ENCODE measurements at places on chromosomes 5 and 9.

GRCh38 chr9:114496011-114496410 is 9.3 kb downstream of the WHRN start:
- DNase-seq, result no peak

DNA sequence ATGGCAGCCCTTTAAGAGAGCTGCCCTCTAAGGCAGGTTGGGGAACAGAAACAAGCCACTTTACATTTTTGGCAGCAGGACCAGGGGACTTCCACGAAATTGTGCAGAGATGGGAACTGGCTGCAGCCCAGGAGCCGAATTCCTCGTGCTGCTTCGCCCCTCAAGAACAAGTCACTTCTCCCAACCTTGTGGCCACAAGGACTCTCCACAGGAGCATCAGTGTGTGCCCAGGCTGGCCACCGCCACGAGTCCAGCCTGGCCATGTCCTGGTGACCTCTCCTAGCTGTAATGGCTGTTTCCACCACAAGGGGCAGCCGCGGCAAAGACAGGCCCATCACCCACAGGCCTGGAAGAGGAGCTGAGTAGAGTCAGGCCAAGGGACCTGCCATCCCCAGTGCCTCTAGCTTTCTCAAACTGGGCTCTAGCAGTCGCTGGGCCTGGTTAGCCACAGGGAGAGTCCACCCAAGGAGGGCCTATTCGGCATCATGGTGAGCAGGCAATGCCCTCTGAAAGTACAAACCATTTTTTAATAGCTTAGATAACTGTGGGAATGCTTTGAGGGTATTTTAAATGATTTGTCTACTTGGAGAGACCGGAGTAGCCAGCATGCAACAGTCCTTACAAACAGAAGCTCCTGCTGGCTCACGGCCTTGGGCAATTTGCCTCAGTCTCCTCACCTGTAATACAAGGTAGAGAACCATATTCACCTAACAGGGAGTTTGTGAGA is 129.0 kb downstream of the COL23A1 start:
- peak; percentile 19 for DNase-seq

DNA sequence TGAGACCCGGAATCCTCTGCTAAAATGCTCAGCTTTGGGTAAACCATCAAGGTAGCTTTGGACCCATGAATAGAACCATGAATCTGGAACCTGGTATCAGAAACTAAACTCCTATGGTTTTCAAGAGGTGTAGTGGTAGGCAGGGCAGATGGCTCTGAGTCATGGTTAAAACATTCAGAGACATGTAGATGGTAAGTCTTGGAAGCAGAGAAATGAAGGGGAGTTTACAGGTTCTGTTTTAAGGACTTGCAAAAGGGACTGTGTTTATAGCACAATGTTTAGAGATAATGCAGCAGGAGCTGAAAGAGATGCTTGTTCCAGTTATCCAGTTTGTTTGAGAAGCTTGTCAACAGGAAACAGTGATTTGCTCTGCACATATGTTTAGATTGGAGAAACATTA is 36.0 kb upstream of the FBN2 start:
- DNase-seq, result no peak

GRCh38 chr9:107809871-107810460 is 320.4 kb upstream of the KLF4 start:
- DNase-seq, result no peak

DNA sequence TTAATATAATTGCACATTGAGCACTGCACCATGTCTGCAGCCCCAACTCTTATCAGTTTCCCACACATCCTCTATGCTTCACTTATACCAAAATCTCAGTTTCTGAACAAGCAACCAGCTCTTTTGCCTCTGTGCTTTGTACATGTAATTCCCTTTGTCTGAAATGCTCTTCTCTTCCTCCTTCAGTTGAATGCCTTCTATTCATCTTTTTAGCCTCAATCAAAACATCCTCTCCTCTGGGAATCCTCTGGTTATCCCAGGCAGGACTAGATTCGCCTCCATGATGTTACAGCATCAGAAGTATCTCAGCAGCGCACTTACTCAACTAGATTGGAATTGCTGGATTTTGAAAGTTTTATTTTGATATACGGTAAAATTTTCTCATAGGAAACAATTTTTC is 143.3 kb downstream of the GAS1 start:
- DNase-seq, result no peak

DNA sequence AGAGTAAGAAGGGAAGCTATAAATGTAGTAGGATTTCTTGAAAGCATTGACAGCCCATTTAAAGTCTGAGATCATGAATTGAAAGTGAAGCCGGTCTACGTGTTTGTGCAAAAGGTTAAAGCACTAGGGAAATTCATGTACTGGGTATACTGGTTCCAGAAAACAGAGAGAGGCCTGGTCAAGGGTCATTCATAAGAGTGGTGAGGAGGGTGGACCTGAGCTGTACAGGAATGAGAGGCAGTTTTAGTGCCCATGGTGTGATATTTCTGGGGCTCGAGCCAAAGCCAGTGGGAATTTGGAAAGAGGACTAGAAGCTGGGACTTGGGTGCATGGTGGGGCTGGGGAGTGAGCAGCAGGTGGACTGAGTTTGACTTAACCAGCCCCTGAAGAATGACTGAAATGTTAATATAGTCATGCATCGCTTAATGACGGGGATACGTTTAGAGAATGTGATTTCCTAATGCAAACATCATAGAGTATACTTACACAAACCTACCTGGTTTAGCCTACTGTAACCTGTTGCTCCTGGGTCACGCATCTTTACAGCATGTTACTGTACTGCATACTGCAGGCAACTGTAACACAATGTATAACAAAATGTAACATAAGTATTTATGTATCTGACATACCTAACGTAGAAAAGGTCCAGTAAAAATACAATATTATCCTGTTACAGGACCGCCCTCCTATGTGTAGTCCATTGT is 173.0 kb downstream of the MAST4 start:
- no peak for DNase-seq

DNA sequence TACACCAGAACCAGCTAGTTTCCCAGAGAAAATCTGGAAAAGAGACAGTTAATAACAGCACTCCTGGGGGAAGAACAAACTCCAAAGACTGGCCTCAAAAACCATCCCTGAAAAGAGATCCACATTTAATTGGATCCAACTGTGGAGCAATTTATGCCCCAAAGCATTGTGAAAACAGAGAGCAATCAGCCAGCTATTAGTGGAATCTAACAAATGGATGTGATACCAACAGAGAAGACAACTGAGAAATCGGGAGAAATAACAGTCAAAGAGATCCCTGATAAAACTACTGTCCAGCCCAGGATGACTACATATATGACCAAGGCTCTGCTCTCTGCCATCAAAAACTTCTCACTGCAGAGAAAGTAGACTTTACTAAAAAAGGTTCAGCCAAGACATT is 40.5 kb upstream of the TRIO start:
- no peak for DNase-seq

GRCh38 chr5:61332851-61333320 is 828 bp downstream of the ZSWIM6 start:
- no peak for DNase-seq

DNA sequence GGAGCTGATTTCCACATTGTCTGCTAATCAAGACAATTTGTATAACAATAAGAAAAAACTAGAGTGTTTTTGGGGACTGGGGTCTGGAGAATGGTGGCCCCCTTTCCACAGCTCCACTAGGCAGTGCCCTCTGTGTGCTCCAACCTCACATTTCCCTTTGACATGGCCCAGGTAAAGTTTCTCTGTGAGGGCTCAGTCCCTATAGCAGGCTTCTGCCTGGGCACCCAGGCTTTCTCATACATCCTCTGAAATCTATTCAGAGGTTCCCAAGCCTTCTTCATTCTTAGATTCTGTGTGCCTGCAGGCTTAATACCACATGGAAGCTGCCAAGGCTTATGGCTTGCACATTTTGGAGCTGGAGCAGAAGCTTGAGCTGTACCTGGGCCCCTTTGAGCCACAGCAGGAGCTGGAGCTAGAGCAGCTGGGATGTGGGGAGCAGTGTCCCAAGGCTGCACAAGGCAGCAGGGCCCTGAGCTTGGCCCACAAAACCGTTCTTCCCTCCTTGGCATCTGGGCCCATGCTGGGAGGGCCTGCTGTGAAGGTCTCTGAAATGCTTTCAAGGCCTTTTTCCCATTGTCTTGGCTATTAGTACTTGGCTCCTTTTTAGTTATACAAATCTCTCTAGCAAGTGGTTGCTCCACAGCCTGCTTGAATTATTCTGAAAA is 49.1 kb upstream of the VPS13A start:
- DNase-seq, result no peak

- DNase-seq, result no peak
Observed at GRCh38 chr9:84655447-84655846, 14.1 kb upstream of the NTRK2 start.

DNA sequence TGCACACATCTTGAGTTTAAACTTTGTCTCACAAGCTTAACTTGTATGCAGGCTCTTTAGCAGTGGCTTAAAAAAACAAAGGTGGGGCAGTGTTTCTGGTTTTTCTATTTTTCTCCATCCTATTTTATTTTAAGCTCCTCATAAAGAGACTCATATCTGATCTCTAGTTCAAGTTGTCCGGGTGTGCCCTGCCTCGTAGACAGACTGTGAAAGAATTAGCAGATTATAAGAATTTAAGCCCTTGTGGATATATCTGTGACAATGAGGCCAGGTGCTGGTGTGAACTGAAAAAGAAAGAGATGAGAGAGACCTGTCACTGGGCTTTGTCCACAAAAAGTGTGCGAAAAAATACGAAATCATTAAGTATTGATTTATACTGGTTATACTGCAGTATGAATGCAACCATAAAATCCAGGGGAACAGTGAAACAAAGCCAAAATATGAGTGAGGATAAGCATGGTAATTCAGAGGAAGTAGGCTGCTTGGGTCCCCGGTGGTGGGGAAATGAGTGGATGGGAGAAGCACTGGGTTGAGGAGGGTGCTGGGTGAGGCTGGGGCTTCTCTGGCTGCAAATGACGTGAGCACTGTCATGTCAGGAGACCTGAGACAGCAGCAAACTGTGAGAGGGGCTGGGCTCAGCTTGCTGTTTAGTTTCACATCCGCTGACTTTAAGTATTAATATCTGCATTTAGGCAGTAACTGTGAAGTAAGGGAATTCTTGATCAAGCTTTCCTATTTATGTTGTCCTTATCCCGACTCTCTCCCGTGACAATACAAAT is 179.7 kb upstream of the ANKRD55 start:
- no peak for DNase-seq

- no peak for DNase-seq
Observed at GRCh38 chr5:176846335-176847140, 36.2 kb downstream of the UNC5A start.

GRCh38 chr9:122444041-122444733 is 33.5 kb downstream of the OR1J1 start:
- DNase-seq, result no peak

GRCh38 chr9:113934167-113934828 is 58.2 kb downstream of the ZNF618 start:
- no peak for DNase-seq

- DNase-seq, result no peak
Observed at GRCh38 chr5:62722360-62722759, 143.7 kb downstream of the LRRC70 start.

DNA sequence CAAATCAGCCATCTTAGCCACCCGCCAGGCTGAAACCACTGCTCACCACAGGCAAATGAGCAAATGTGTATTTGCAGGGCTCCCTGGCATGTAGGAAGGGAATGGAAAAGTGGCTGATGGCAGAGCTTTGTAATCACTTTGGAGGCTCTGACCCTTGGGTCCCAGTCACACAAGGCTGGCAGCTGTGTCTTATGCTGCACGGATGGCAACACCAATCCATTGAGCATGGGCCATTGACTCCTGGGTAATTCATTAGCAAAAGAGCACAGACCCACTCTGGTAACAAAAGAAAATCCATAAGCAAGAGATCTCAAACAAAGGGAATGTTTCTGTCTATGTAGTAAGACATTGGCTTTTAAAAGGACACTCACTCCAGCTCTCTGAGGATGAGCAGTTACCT is 57.6 kb downstream of the SPOCK1 start:
- no peak for DNase-seq

DNA sequence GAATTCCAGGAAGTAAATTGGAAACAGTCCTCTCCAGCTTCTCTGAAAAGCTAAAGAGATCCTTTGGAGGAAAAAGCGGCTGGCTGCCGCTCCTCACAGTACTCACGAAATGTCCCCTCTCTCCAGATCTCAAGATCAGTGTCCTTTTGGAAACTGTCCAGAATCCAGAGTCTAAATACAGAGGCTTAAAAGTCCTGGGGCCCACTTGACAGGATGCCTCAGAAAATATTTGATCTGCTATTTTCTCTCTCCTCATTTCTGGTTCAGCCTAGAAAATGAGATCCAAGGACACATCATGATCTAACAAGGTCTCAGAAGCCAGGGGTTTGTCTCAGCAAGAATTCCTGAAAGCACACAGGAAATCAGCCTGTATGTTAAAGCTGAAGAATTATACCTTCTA is 7.2 kb downstream of the C1QTNF2 start:
- no peak for DNase-seq

GRCh38 chr5:78591138-78591612 is 57.4 kb downstream of the LHFPL2 start:
- DNase-seq, result no peak

DNA sequence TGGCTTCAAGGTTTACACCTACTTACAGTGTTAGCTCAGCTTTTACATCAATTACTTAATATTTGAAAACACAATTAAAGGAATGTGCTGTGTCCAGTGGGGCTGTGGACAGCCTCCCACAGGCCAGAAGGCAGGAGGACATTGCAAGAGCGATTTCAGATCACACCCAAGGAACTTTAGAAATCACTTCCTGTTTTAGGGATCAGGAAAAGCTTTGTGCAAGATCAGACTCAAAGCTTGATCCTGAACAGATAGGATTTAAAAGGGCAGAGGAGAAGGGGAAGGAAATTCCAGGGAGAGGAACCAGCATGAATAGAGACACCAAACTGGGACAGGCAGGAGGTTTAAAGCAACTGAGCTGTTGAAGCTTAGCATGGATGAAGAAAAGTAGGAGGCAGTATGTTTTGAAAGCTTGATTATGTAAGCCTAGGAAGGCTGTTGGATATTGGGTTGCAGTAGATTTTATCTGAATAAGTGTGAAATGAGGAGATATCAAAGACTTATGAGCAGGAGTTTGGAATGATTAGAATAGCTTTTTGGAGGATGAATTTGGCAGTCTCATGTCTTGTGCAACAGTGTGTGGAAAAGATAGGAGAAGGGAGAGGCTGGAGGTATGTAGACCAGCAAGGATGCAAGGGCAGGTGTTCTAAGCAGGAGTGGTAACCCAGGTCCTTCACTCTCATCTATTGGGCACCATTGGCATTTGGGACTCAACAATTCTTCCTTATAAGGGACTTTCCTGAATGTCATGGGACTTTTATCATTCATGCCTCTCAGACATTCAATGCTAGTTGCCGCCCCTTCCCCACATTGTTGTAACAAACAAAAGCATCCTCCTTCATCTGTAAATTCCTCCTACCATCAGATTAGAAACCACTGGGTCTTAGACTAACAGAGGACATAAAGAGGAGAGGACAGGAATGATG is 123.5 kb downstream of the TARS1 start:
- DNase-seq, result no peak

GRCh38 chr5:28254846-28255245 is 1216.5 kb upstream of the CDH9 start:
- DNase-seq, result no peak

DNA sequence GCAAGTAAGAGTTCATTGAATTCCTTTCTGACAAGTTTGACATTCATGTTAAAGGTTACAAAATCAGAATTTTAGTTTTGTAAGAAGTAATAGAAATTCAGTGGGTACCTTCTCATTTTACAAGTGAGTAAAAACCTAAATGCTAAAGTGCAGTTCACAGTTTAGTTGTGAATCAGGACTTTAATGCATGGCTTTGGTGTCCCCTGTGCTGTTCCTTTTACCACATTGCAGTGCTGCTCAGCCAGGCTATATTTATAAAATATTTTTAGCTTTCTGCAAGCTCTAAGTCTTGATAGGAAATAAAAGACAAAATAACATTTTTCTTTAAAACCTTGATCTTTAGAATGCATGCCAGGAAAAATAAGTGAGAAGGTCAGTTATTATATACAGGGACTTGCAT is 26.3 kb downstream of the PAM start:
- no peak for DNase-seq

Measured in activated CD8-positive, alpha-beta memory T cell treated with anti-CD3 and anti-CD28 coated beads for 48 hours (primary cell).